Suppressor macrophage treated with lipopolysaccharide for 4 hours (primary cell): ENCODE measurements at places on chromosomes 13 and 19.
A peak's percentile ranks its signal among the peaks of the same experiment; 100 is the strongest.

GRCh38 chr19:40801426-40802299, 2.7 kb downstream of the EGLN2 start:
- no peak for DNase-seq

DNA sequence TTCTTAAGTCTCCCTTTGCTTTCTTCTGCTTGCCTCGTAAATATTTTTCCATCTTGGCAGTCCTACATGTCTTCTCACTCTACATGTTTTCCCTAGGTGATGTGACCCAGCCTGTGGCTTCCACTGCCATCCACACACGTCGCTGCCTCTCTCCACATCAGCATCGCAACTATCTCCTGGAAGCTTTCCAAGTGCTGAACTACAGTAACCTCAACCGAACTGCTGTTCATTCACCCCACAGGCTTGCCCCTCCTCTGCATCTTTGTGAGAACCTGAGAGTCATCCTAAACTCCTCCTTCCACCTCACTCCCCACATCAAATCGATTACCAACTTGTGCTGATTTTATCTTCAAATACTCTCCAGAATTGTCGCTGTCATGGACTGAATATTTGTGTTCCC, 41.2 kb upstream of the USPL1 start:
- peak; percentile 17 for DNase-seq

DNA sequence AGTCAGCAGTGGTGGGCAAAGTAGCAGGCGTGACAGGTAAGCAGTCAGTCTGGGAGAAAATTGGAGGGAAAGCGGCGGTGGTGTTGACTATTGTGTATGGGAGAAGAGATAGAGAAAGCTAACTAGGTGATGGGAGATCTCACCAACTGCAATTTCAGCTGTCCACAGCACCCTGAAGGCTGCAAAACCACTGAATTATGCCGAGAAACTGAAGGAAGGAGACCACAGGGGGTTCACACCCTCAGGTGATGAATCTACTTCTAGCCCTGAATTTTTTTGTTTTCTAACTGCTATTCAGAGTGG, 631.5 kb downstream of the UQCRFS1 start:
- no peak for DNase-seq

- DNase-seq: no peak
Measured at GRCh38 chr13:97286317-97287046, 64.3 kb downstream of the MBNL2 start.

DNA sequence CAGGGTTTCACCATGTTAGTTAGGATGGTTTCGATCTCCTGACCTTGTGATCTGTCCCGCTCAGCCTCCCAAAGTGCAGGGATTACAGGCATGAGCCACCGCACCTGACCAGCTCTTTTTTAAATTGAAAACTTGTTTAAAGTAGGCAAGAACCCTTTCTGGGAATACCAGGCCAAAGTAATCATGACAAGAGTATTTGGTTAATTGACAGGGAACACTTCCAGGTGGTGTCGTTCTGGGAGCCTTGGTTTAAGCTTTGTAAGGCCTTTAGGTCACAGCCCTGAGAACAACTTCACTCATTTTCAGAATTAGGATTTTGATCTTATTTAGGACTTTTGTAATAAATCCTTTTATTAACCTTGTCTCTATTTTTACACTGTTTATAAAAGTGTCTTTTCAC, 115.2 kb downstream of the LMO7 start:
- DNase-seq: no peak

DNA sequence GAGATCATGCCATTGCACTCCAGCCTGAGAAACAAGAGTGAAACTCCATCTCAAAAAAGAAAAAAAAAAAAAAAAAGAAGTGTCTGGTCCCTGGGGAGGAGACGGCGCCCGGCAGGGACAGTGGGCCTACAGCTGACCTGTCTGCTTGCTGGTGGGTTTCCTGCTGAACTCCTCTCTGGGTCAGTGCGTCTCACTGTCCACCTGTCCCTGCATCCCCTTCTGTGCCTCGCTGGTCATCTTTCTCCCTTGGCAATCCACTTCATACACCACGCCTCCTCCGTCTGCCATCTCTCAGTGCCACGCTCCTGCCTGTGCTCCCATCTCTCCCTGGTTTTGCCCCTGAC, 63.4 kb downstream of the ACSBG2 start:
- DNase-seq: no peak

DNA sequence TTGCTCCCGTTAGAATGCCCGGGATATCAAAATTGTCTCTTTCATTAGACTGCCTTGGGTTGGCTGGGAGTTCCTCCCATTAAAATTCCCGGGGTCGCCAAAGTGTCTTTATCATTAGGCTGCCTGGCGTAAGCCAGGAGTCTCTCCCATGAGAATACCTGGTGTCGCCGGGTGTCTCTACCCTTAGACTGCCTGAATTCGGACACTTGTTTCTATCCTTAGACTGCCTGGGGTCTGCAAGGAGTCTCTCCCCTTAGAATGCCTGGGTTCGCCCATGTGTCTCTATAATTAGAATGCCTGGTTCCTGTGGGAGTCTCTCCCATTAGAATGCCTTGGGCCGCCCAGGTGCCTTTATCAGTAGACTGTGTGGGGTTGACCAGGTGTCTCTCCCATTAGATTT, 1538.2 kb downstream of the UQCRFS1 start:
- DNase-seq: no peak
